ENCODE measurements at places on chromosomes 7 and 10. TPM values are rescaled to one million over a fixed set of nuclear protein-coding genes. Genes with fewer than 3 reads are reported as not detected.

INMT gene
- total RNA-seq = 7.2 TPM

CREB5 gene
- total RNA-seq = 0.61 TPM

ABCA13 gene
- 0.43 TPM for total RNA-seq

ZCWPW1 gene
- total RNA-seq = 6.1 TPM

GRID2IP gene
- 0.58 TPM for total RNA-seq

PIK3CG gene
- 3.1 TPM for total RNA-seq

MBLAC1 gene
- total RNA-seq = 2.5 TPM

CTTNBP2 gene
- 8.3 TPM for total RNA-seq

PTPRZ1 gene
- 0.67 TPM for total RNA-seq

HOXA5 gene
- total RNA-seq = 16.1 TPM

GRM3 gene
- not detected for total RNA-seq

ZNF117 gene
- total RNA-seq = 3.8 TPM

AKR1D1 gene
- not detected for total RNA-seq

WDR86 gene
- total RNA-seq = 0.38 TPM

POLR3A gene
- total RNA-seq = 13.9 TPM

CYP2C8 gene
- total RNA-seq = 0.25 TPM

PON3 gene
- total RNA-seq = 4.2 TPM

HYAL4 gene
- not detected for total RNA-seq

VSIR gene
- total RNA-seq = 48.1 TPM

Measured in mucosa of descending colon (tissue), 3 donors.